ENCODE measurements at places on chromosomes 1 and 21.

GRCh38 chr1:219573960-219574359 lies 38.9 kb downstream of the ZC3H11B start:
- no peak for DNase-seq

- DNase-seq, result no peak
Observed at GRCh38 chr1:18339161-18339560, 141.6 kb upstream of the KLHDC7A start.

GRCh38 chr1:9575486-9575885 lies 13.2 kb upstream of the TMEM201 start:
- DNase-seq, result no peak

DNA sequence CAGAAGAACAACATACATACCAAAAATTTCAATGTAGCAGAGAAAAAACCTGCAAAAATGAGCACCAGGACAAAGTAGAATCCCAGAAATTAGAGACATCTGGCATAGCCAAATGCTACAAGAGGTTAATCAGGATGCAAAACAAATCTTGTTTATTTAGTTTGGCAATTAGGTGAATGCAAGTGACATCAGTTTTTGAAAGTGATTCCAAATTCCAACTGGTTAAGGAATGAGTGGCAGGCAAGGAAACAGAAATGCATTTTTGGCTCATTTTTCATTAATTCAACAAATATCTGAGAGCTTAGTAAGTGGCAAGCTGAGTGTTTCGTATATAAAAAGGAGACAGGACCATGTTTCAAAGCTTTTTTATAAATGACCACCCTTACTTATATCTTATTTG lies 21.3 kb downstream of the SCAF4 start:
- no peak for DNase-seq

- DNase-seq, result no peak
Observed at GRCh38 chr1:185578293-185578692, 155.9 kb upstream of the HMCN1 start.

DNA sequence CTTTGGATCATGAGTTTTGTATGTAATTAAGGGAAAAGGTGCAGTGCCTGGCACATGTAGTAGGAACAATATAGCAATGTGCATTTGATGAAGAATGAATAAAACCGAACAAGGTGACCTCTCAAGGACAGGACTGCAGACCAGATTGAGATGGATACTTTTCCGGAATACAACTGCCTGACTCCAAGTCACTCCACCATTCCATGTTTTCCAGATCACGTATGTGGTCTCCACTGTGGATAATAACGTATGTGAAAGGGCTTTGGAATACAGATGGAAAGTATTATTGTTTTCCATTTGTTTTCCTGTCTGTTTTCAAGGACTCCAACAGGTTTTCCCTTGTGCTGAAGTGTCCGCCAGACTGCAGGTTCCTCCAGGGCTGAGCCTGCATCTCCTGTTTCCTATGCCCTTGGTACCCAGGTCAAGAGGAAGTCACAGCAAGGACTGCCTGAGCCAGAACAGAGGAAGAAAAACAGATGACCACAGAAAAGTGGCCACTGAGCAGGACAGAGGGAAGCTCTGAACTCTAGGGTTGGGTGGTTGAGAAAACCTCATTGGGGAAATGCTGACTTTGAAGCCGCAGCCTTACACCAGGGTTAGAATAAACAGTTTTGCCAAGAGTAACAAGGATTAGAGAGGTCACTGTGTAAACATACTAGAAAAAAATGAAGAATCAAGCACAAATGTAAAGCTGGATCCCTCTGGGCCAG lies 4.0 kb downstream of the CFAP45 start:
- DNase-seq, result no peak

DNA sequence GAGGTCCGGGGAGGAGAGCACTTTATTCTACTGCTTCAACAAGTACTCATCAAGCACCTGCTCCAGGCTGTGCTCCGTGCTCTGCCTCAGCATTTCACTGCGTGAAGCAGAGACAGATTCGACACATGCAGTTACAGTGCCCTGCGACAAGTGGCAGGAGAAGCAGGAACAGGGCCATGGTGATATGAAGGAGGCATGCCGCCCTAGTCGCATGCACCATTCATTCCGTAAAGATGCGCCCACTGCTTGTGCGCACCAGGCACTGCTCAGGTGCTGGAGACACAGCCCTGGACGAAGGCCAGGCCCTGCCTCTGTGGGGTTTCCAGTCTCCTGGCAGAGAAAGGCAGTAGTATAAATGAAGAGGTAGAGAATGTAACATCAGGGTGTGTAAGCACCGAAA lies 206.6 kb downstream of the HIVEP3 start:
- DNase-seq, result no peak

DNA sequence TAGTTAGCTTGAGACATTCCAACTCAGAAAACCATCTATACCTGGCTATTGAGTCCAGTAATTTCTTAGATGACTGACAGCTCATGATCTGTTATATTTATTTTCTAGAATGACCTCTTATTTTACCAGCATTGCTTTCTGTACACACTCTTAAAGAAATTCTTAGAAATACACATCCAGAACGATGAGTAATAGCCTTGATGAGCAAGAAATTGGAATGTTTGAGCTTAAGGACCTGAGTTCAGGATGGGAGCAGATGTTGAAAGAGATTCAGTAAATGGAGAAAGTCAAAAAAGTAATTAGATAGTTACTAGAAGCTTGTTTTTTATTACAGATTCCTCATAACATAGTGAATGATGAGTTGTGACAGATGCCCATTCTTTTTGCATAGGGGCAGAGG lies 11.7 kb downstream of the PYHIN1 start:
- DNase-seq, result no peak

DNA sequence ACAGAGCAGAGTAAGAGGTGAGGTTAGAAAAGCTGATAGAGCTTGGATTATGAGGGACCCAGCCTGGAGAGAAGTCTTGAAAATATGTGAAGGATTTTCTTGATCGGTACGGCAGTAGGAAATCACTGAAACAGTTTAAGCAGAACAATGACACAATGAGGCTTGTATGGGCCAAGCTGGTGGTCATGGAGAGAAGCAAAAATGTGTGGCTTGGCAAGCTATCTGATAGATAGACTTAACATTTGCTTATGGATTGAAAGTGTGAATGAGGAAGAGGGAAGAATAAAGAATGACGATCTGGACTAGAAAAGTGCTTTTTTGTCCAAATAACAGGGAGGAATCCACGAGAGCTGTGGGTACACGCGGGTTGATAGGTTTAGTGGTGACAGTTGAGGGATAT lies 15.4 kb upstream of the XPR1 start:
- no peak for DNase-seq

GRCh38 chr1:152884966-152885624 lies 7.0 kb downstream of the SMCP start:
- DNase-seq, result no peak

DNA sequence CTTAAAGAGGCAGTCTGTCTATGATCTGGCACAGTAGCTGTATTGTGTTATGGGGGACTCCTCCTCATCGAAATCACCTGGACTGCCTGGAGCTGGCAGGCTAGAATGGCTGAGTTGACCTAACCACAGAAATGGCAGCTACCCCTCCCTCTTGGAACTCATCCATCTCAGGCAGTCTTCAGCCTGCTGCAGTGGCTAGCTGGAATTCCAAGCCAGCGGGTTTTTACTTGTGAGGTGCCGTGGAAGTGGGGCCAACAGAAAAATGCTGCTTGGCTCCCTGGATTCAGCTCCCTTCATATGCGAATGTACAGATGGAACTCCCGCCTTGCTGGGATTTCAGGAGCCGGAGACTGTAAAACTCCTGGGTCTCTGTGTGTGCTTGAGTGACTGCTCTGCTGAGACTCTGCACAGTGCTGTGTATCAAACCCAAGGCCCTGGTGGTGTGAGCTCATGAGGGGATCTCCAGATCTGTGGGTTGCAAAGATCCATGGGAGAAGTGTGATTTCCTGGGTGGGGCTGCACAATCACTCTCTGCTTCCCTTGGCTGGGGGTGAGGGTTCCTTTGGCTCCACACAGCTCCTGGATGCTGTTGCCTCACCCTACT lies 316.9 kb downstream of the CTH start:
- DNase-seq, result no peak

- no peak for DNase-seq
Observed at GRCh38 chr1:78471890-78472620, 18.7 kb upstream of the PTGFR start.

GRCh38 chr1:46622344-46622743 lies 5.7 kb upstream of the MOB3C start:
- no peak for DNase-seq

DNA sequence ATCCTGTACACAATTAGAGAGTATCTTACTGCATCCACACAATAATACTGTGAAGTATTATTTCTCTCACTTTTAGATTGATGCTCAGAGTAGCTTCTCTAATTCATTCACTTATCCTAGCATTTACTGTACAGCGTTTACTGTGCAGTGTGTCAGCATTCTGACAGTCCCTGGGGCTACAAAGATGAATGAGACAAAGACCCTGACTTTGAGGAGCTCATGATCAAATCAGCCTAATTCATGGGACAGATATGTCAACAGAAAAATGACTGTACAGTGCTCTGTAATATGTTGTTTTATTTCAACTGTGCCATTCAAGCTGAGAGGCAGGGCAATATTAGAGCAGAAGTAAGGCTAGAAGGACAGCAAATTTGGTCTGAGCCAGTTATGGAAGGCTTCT lies 152.5 kb downstream of the ZNF648 start:
- DNase-seq, result no peak

GRCh38 chr1:24503059-24503751 lies 569 bp downstream of the RCAN3 start:
- no peak for DNase-seq

GRCh38 chr1:14083277-14083676 lies 383.3 kb downstream of the PRDM2 start:
- DNase-seq, result no peak

DNA sequence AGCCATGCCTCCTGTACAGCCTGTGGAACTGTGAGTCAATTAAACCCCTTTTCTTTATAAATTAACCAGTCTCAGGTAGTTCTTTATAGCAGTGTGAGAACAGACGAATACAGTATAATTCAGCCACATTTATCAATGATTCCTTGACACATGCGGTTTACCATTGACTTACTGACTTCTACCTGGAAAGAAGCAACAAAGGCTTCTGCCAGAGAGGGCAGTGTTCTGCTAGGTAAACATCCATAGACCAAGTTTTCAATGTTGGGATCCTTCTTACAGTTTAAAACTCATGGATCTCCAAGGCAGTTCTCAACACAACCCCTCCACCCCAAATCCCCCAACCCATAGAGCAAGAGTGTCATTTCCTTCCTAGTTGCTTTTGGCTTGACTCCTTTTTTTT lies 150.6 kb downstream of the ZNF648 start:
- no peak for DNase-seq

DNA sequence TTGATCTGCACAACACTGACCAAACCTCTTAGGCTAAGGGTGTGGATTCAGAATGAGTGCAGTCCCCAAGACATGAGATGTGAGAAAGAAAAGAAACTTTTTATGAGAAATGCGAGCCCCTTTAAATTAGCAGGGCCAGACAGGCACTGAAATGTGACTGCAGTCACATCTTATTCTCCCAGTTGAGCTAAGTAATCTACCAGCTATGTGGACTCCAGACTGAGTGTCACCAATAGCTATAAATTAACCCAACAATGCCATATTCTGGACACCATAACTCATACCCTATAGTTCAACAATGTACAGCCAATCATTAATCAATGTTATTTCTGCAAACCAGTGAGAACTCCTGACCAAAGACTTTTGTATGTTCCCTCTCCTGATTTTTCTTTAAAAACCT lies 153.2 kb downstream of the COQ8A start:
- DNase-seq, result no peak

- peak; percentile 73 for DNase-seq
Observed at GRCh38 chr21:44510508-44511218, 29.3 kb downstream of the KRTAP10-1 start.

DNA sequence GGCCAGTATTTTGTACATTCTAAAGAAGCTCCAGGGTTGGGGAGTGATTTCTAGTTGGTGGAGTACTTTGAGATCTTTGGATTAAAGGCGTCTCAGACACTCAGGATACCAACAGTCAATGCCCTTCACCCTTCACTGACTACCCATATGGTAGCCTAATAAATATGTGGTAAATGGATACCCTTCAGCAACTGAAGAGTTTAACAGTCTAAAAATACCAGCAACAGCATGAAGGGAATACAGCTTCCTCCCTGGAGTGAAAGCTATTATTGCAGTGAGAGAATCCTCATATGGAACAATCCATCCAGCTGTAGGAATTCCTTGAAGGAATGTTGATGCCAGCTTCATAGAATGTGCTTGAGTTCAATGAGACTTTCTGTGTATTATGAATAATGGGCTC lies 26.8 kb downstream of the DNAJC11 start:
- no peak for DNase-seq

DNA sequence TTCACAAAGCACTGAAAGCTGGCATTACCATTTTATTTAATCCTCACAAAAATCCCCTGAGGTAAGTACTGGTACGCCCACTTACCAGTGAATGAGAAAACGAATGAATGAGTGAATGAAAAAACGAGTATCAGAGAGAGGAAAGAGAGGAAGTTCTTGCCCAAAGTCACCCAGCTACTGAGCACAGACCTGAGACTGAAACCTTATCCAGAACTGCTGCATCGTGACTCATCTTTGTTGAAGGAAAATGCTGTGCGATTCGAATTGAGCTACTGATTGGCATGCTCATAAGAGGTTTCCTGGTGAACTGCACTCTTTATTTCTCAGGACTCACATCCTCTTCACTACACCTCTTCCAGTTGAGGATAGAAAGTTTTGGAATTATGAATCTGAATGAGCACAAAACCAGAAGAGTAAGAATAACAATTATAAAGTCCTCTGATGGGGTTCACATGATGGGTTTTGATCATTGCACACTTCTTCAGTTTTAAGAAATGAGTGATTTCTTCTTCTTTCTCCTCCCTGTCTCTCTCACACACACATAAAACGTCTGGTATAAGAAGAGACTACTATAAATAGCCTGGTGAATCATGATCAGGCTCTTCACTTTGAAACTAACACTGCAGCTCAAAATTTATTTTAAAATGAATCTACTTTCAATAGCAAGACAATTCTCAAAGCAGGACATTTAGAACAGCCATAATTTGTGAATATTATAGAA lies 32.1 kb downstream of the IL12RB2 start:
- DNase-seq, result no peak

DNA sequence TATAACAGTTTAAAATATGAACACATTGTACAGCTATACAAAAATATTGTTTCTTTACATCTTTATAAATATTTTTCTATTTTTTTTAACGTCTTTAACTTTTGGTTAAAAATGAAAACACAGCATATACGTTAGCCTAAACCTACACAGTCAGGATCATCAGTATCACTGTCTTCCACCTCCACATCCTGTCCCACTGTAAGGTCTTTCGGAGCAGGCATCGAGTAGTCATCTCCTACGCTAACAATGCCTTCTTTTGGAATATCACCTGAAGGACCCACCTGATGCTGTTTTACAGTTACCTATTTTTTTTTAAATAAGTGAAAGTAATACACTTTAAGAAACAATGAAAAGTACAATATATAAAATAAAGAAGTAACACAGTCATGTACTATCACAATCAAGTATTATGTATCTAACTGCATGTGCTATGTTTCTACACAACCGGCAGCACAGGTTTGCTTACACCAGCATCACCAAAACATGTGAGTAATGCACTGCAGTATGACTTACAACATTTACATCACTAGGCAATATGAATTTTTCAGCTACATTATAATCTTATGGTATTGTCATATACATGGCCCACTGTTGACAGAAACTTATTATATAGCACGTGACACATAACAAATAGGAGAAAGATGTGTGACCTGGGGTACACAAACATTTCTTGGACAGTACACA lies 254.4 kb downstream of the AKT3 start:
- DNase-seq, result no peak

- no peak for DNase-seq
Observed at GRCh38 chr1:105934806-105935205, 1121.7 kb upstream of the PRMT6 start.
